ENCODE measurements at places on chromosomes 11 and 22.
A peak's percentile ranks its signal among the peaks of the same experiment; 100 is the strongest.

GRCh38 chr11:69173925-69174581 lies 18.3 kb downstream of the SMIM38 start:
- no peak for ATAC-seq

DNA sequence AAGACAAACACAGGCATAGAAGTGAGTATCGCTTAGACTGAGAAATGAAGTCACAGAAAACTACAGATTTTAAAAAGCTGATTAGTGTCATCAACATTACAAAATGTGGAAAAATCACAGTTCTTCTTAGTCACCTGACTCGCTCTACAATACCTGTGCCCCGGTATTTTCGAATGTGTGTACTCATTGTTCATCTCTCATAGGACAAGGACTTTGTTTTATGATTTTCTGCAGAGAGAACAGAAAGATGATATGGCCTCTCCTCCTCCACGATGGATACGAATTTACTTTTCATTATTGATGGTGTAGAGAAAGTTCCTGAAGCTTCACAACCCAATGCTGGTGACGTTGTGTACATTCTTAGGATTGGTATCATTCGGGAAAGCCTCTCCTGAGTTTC lies 29.4 kb upstream of the GAL start:
- ATAC-seq = no peak

- ATAC-seq = no peak
These were observed 8.1 kb downstream of the DIXDC1 start for GRCh38 chr11:111945198-111945597.

DNA sequence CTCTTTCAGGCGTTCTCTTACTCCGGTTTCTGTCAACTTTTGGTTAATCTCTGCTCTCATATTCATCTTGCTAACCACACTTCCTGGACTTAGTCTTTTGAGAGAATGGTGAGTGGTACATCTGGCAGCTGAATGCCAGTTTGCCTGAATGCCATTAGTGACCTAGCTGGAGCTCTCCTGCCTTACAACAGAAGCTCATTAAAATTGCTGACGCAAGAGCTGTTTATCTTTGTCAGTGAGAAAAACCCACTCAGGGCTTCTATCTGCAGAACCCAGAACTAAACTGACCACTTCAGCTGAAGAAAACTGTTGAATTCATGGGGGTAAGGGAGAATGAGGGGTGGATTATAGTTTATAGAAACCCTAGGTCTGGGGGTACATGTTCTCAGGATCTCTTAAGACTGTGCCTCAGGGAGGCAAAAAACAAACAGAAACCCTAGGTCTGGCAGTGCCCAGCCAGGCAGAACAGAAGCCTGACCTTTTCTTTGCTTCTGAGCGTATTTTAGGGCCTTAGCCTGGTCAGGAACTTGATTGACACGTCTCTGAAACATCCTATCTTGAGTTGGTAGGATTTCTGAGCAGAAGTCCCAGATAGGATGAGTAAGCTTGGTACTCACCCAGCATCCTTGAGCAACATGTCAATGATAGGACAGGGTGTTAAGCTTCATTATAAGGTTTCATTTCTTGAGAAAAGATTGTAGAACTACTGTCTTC lies 52.8 kb upstream of the YWHAH start:
- ATAC-seq = no peak

DNA sequence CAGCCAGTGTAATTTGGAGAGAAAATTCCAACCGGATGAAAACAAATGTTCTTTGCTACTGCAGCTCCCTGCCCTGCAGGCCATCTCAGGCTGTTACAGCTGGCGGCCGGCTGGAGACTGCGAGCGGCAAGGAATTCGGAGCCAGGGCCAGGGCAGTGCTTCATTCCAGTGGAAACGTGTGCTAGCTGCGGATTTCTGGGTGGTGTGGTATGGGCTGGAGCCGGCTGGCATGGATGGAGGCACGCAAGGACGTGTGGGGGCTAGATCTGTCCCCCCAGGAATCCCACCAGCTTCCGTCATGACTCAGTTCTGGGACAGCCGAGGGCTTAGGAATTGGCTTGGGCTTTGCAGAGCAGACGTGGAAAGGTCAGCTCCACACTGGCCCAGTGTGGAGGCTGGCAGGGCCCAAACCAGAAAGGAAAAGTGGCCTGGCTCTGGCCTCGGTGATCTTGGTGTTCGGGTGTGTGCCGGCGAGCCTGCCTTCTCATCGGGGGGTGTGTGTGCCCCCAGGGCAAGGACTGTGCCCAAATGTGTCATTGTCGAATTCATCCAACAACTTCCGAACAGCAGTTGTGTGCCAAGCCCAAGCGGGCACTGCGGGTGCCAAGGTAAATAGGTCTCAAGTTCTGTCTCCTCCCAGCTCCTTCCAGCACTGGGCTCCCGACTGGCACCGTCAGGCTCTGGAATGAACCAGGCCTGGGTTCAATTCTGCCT lies 48.1 kb upstream of the SHISAL1 start:
- ATAC-seq = peak; percentile 22

- ATAC-seq = no peak
These were observed 73.9 kb upstream of the FGF3 start for GRCh38 chr11:69892986-69893555.

DNA sequence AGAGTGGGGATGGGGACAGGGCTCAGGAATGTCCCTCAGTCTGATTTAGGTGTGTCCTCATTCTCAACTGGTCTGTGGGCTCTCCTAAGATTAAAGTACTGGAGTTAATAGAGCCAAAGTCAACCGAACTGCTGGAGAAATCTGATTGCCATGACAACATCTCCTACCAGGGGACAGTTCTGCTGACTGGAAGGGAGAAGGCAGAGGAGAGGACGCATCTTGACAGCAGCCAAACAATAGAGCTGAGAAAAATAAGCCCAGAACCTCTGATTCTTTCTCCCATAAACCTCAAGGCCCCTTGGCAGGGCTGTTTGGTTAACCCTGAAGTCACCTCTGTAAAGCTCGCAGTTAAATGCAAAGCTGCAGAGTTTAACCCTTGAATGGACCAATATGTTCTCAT lies 2.8 kb downstream of the KCTD14 start:
- no peak for ATAC-seq

- ATAC-seq = no peak
These were observed 65.9 kb downstream of the MED15 start for GRCh38 chr22:20573176-20573832.

DNA sequence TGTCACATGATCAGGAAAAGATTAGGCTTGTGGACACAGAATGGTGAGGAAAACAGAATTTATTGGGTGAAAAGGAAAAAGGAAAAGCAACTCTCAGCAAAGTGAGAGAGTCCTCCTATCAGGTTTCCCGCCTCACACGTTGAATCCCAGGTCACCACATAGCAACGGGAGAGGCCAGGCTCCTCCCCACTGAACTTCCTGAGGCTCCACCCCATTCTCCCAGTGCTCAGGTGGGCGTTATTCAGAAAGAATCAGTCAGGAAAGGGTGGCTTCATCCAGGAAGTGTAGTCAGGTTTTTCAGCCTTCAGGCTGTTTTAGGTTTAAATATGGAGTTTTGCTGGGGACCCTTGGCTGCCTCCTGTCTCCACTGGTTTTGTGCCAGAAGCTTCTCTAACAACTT lies 66.9 kb downstream of the SPON1 start:
- no peak for ATAC-seq

DNA sequence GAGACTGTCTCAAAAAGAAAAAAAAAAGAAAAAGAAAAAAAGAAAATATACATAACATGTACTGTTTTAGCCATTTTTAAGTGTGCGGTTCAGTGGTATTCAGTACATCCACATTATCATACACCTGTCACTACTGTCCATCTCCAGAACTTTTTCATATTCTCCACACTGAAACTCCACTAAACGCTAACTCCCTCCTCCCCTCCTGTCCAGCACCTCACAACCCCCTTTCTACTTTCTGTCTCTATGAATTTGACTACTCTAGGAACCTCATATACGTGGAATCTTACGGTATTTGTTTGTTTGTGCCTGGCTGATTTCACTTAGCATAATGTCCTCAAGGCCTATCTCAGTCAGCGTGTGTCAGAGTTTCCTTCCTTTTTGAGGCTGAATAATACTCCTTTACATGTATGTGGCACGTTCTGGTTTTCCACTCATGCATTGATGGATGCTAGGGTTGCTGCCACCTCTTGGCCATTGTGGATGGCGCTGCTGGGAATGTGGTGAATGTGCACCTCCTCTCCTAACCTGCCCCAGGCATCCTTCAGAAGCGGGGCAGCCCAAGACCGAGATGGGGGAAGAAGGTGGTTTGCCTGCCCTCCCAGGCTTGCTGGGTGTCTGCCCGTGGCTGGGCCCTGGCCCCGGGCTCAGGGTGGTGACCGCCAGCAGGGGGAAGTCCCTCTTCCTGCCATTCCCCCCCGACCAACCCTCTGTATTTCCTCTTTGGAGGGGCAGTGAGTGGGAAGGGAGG lies 60.5 kb downstream of the BCR start:
- peak; percentile 52 for ATAC-seq

- no peak for ATAC-seq
These were observed 8.5 kb downstream of the PPFIA1 start for GRCh38 chr11:70278994-70279393.

DNA sequence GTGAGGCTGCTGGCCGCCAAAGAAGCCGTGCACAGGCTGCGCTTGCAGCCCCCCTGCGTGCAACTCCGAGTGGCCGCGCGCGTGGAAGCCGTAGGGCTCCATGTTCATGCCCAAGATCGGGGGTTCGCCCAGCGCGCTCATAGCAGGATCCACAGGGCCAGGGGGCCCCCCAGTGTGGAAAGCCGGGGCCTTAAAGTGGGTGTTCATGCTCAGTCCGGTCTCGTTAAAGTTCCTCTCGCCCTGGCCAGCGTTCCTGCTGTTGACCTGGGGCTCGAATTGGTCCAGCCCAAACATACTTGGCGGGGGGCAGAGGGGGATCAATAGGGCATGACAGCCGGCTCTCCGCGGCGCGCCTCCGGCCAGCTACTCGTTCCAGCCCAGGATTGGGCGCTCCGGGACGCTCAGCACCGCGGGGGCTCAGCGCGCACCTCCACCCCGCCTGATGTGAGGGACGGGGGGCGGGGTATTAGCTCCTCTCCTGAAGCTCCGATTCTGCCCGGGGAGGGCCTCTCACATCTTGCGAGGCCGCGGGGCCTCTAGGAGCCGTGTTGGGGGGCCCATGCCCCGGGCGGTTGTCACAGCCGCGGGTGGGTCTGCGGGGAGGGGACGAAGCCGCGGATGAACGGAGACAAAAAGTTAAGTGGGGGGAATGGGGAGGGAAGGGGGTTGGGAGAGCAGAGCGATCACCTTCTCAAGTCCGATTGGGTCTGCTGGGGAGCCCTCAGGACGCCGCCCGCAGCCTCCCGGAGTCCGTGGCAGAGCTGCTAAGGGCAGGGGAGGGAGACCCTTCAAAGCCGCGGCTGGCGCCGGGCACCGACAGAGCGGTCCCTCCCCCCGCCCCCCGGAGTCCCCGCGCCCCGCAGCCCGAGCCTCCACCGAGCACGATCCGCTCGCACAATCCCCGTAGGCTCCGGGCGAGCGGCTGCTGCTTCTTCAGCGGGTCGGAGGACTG lies 1.0 kb downstream of the MN1 start:
- ATAC-seq = no peak

- no peak for ATAC-seq
These were observed 19.6 kb upstream of the PISD start for GRCh38 chr22:31681349-31682345.

- ATAC-seq = no peak
These were observed 905.7 kb upstream of the TENM4 start for GRCh38 chr11:80346353-80347059.

GRCh38 chr11:110497231-110497978 lies 67.7 kb downstream of the FDX1 start:
- no peak for ATAC-seq

GRCh38 chr22:49992921-49993648 lies 19.5 kb downstream of the IL17REL start:
- peak; percentile 87 for ATAC-seq

DNA sequence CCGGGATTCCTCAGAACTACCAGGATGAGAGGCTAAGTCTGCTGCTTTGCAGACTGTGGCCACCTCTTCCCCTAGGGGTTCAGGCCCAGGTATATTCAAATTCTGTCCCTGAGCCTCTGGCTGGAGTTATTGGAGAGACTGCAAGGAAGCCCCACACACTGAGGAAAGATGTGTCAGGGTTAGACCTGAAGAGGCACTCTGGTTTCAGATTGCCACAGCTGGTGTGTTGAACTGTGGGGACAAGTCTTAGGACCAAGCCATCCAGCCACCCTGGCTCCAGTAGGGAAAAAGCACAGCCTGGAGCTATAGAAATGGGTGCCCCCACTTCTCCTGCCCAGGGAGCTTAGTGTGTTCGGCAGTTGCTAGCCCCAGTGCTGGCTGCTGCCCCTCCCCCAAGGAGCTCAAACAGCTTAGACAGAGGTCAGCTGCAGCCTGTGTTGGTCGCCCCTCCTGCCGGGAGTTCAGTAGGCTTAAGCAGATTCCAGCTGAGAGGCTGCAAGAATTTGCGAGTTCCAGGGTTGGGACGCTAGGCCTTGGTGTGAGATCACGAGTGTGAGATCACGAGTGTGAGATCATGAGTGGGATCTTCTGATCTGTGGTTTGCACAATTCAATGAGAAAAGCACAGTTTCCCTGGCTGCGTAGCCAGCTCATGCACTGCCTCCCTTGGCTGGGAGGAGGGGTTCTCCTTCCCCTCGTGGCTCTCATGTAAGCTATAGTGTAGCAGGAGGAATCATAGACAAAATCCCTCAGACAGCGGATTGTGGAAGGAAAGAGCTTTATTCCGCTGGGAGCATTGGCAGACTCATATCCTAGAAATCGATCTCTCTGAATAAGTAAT lies 552.1 kb upstream of the CHORDC1 start:
- ATAC-seq = no peak

GRCh38 chr11:3958281-3958680 lies 102.8 kb downstream of the STIM1 start:
- no peak for ATAC-seq

GRCh38 chr11:126167488-126167887 lies 44.0 kb downstream of the RPUSD4 start:
- no peak for ATAC-seq

DNA sequence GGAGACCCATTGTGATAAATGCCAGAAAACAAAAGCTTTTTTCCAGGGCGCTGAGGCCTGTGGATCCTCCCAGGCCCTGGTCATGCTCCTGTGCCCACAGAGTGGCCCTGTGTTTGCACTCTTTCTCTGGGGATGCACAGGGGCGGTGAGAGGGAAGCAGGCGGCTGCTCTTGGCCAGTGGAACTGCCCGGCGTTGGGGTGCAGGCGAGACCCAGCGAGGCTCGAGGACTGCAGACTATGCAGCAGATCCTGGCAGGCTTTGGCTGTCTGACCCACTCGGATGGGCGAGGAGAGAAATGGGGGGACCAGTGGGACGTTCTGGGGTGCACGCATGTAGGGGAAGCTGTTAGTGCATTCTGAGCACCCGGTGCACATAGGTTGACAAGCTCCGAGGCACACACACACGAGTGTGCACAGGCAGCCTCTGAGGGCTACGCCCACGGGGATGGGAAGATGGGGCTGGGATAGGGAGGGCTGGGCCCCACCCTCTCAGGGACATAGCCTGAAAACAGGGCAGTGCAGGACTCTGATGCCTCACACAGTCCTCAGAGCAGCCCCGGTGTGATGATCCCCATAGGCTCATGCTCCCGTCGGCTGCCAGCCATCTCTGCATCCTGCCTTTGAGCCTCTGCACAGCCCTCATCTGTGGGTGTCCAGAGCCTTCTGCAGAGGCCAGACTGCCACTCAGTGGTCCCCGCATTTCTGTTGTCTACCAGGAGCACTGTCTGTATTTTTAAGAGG lies 1233.5 kb downstream of the BRD1 start:
- ATAC-seq = peak; percentile 13

- peak; percentile 12 for ATAC-seq
These were observed 27.8 kb downstream of the POLR3H start for GRCh38 chr22:41516462-41516861.

GRCh38 chr11:33891714-33892327 lies at the start of gene LMO2:
LMO2 (minus strand) TSS chr11:33892076; CDS start chr11:33869716, 22,360 bp downstream.
- no peak for ATAC-seq

GRCh38 chr11:104275992-104276391 lies 112.0 kb upstream of the PDGFD start:
- no peak for ATAC-seq

GRCh38 chr11:9825315-9825714 lies 161.4 kb downstream of the SWAP70 start:
- no peak for ATAC-seq
